ENCODE measurements at places on chromosomes 6 and 20.

DNA sequence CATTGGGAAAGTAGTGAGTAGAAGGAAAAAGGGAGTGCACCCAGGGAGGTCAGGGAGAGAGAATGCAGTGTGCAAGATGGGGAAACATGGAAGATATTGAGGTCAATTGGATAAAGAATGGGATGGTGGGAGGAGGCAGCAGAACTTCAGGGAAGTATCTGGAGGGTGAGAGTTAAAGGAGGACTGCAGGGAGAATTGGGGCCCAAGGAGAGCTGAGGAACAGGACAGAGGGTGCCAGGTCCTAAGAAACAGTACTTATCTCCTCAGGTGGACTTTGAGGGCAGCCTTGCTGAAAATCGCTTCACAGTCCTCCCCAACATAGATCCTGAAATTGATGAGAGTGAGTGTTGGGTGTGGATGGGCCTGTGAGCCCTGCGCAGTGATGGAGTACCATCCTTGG is 4.2 kb upstream of the SAPCD1 start:
- no peak for DNase-seq

DNA sequence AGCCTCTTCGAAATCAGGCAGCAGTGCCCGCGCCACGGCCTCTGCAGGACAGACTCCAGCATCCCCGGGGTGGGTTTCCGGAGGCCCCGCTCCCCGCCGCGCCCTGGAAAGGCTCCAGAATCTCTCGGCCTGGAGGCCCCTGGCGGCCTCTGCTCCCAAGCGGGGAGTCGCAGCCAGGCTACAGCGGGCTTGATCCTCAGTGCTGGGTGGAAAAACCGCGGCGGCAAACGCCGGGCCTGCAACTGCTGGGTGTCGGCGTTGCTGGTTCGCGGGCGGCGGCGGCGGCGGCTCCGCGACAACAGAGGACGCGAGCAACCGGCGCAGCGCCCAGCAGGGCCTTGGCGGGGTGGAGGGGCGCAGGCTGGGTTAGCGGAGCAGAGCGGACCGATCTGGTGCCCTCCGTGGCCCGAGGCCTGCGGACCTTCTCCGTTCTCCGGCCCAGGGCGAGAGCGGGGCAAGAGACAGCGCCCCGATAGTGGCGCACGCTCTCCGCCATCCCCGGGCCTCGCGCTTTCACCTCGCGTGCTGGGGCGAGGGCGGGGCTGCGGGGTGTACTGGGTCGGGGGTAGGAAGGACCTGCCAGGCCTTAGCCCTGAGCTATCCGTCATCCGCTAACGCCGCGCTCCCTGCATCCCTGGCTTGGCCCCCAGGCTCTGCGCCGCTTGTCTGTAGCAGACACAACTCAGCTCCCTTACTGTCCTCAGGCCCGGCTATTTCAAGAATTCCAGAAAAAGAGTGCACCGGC is 3.4 kb upstream of the ZNF292 start:
- peak; percentile 65 for DNase-seq

GRCh38 chr6:43758617-43759050 is 11.4 kb upstream of the VEGFA start:
- no peak for DNase-seq

DNA sequence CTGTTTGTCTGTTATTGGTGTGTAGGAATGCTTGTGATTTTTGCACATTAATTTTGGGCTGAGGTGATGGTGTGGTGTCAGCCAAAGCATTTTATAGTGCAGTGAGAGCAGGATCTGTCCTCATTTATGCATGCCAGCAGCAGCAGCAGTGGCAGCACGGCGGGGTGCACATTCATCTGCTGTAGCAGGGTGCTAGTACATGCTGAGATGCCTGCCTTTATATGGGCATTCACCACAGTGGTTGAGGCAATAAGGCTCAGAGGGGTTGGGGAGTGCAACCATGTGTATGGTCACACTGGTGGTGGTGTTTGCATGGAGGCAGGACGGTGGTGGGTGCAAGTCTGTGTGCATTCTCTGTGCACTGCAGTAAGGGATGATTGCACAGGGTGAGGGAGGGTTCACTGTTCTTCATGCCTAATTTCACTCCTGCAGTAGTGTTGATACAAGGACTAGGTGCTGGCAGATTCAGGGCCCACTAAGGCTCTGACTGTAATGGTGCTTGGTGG is 129.3 kb upstream of the SYNCRIP start:
- DNase-seq: no peak

- no peak for DNase-seq
Measured at GRCh38 chr6:144416244-144416643, 131.1 kb downstream of the UTRN start.

GRCh38 chr6:169966312-169967181 is 215.1 kb downstream of the ERMARD start:
- no peak for DNase-seq

GRCh38 chr6:51342393-51342792 is 523.7 kb downstream of the TFAP2B start:
- no peak for DNase-seq

DNA sequence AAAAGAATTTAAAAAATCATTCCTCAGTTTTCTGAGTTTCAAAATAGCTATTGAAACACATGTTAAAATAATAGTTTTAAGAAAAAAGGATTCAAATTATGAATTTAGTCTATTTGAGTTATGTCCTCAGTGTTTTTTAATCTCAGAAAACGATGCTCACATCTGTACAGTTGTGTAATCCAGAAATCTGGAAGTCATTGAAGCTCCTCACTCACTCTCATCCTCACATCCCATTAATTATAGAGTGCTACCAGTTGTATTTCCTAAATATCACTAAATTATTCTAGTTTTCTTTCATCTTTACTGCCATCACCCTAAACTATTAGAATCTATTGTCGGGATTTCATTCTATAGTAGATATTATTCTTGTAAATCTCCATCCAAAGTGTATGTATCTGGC is 234.7 kb upstream of the RIMS1 start:
- no peak for DNase-seq

DNA sequence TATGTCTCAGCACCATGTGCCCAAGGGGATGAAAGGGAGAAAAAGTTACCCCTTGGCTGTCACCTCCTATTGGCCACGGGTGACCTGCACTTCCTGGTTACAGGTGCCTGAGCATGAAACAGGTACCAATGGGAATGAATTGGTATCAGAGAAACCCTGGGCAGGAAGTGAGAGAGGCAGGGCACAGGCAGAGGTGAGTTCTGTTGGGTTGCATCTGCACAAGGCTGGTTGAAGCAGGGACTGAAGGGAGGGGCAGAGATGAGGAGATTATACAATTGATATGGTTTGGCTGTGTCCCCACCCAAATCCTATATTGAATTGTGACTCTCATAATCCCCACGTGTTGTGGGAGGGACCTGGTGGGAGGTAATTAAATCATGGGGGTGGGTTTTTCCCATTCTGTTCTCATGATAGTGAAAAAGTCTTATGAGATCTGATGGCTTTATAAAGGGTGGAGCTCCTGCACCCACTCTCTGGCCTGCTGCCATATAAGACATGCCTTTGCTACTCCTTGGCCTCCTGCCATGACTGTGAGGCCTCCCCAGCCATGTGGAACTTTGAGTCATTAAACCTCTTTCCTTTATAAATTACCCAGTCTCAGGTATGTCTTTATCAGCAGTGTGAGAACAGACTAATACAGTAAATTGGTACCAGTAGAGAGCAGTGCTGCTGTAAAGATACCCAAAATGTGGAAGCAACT is 291.8 kb downstream of the LRFN2 start:
- no peak for DNase-seq

GRCh38 chr6:55980627-55981211 is 105.3 kb upstream of the BMP5 start:
- no peak for DNase-seq

DNA sequence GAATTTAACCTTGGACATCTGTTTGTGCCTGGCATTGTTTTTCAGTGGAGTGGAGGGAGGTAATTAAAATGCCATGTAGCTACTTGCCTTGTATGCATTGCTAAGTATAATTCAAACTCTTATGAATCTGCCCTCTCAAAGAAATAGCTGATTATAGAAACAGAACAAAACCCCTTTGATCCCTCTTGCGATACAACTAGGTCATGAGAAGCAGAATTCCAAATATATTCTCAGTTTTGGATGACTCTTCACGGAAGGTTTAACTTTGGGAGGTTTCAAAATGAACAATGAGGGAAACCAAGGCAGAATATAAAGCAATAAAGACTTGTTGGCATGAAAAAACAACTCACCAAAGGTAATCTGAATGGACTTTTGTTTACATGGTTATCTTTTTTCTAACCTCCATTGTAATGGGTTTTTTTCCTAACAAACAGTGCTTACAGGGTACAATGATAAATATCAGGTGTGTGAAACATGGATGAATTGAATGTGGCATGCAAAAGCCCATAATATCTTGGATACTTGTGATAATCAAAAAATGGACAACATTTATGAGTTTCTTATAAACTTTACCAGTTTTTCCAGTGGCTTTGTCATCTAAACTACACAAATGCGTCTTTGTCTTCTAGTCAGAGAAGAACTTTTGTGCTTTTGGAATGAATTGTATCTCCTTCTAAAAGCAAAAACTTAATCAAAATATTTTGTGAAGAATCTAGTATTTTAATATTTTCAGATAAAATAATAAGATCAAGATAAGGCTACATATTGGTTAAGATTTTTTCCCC is 15.7 kb upstream of the HEY2 start:
- no peak for DNase-seq
